ENCODE measurements at places on chromosomes 12 and 14.

GRCh38 chr12:98352835-98353234 is 162.6 kb upstream of the TMPO start:
- DNase-seq = peak; percentile 66

DNA sequence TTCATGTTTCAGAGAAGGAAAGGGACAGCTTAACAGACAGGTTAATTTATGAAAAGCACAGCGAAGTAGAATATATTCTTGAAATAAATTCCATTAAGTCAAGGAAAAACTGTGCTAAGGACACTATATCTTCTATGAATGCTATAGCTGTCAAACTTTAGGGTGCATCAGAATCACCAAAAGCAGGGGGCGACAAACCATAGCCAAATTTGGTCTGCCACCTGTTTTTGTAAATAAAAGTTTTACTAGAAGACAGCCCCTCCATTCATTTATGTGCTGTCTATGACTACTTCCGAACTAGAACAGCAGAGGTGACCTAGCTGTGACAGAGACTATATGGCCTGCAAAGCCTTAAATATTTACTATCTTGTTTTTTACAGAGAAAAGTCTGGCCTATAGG is 25.9 kb downstream of the PPP4R3A start:
- no peak for DNase-seq

GRCh38 chr12:82174383-82174782 is 183.8 kb downstream of the CCDC59 start:
- DNase-seq = no peak

- peak; percentile 82 for DNase-seq
These were observed 198.5 kb downstream of the PTPRO start for GRCh38 chr12:15520844-15521243.

DNA sequence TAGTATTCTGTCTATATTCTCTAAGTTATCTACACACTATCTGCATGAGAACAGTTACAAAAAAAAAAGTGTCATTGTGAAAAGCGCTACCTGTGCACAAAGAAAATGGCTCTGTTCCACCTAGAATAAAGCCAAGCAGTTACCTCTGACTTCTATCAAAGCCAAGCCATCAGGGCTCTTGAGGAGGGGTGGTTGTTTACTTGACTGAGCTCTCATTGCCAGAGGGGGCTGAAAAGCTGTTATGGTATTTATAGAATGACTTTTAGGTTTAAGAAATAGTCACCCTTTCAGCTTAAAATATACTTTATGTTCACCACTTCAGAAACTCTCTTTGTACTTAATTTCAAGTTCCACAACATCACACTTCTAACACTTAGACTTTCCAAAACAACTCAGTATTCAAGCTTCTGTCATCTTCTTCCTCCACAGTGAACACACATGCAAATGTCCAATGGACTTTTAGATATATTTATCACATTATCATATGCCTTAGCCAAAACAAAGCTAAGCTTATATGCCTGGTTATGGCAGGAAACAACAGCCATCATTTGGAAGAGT is 7.5 kb downstream of the ITPR2 start:
- DNase-seq = no peak

DNA sequence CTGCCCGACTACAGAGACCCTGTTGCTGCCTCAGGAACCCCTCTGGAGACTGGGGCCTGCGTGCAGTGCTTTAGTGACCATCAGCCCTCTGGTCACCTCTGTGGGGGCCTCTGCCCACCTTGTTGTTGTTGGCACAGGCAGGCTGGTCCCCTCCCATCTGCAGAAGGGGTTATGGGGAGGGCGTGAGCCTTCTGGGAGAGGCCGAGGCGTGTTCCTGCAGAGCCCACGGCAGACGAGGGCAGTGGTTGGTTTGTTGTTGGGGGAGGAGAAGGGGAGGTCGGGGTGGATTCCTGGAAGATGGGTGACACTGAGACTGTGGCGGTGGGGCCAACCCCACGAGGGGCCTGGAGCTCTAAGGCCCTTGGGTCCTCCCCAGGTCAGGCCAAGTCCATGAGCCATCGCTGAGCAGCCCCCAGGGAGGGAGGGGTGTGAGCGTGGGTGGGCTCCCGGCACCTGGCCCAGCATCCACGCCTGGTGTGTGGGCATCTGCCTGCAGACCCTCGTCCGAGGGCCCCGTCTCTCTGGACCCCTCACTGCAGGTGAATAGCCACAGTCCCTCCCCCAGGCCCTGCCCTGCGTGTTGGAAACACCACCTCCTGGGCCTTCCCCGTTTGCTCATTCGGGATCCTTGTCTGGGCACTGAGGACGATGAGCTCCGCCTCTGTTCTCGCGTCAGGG is 23.6 kb downstream of the FBRSL1 start:
- DNase-seq = no peak

GRCh38 chr12:123268850-123269249 is 2.8 kb downstream of the CDK2AP1 start:
- DNase-seq = no peak

- DNase-seq = no peak
These were observed 24.8 kb downstream of the KLC1 start for GRCh38 chr14:103653805-103654204.

DNA sequence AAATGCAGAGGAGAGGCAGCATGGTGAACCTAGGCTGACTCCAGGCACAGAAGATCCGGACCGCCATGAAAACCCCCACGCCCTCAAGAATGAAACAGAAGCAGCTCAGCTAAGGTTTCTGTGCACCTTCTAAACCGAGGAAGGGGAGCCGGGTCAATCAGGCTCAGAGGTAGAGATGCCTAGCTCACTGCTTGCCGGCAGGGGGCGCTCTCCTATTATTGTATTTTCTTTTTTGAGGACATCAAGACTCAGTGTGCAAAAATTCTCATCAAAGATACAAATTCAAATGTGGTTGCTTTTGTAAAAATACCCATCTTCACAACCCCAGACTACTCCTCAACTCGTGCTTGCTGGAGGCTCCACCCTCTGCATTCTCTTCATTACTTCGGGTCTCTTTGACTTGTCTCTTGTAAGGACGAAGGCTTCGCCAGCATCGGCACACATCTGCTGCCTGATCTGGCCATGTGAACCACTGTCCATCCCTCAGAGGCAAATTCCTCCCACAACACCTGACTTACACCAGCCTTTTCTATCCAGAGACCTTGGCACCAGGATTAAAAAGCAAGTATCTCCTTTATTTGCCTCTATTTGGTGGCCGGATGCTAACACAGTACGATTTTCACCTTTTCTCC is 33.4 kb upstream of the RNASE3 start:
- DNase-seq = peak; percentile 34

DNA sequence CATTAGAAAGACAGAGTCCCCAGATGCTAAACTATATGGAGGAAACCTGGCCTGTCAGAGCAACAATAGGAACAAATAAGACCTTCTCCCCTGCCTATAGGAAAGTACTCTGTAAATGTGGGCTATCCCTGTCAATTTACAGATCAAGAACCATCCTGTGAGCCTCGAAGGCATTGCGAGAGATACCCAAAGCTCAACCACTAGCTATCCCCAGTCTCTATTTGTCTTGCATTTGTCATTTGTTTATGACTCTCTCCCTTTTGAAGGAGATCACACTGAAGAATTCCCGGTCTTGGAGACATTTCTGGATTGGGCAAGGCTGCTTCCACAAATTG is 42.7 kb upstream of the DHRS4 start:
- DNase-seq = no peak

DNA sequence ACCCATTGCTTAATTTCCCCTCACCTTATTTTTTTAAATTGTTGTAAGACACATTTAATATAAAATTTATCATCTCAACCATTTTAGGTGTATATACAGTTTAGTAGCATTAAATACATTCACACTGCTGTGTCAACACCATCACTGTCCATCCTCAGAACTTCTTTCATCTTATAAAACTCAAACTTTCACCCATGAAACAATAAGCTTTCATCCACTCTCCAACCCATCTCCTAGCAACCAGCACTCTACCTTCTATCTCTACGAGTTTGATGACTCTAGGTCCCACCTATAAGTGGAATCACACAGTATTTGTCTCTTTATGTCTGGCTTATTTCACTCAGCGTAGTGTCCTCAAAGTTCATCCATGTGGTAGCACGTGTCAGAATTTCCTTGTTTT is 75.5 kb downstream of the TBX3 start:
- DNase-seq = no peak

GRCh38 chr12:107646436-107646835 is 39.2 kb upstream of the PWP1 start:
- no peak for DNase-seq

DNA sequence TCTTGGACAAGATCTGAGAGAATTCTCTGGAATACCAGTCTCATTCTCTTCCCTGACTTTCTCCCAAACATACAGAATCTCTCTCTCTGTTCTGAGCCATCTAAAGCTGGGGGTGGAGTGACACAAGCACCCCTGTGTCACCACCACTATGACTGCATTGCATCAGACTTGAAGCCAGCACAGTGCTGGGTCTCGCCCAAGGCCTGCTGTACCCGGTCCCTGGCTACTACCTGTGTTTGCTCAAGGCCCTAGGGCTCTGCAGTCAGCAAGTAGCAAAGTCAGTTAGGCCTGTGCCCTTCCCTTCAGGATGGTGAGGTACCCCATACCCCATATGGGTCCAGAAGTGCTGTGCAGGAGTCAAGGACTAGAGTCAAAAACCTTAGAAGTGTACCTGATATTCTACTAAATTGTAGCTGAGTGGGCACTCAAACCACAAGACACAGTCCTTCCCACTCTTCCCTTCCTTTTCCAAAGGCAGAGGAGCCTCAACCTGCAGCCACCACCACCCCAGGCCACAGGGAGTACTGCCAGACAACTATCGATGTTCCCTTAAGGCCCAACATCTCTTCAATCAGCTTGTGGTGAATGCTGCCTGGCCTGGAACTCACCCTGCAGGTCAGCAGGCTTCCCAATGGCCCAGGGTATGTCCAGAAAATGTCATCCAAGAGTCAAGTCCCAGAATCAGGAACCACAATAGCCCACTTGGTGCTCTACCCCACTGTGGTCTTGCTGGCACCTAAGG is 21.2 kb upstream of the RDH16 start:
- no peak for DNase-seq

- no peak for DNase-seq
These were observed 45.2 kb upstream of the PPP2R5C start for GRCh38 chr14:101716077-101716950.

DNA sequence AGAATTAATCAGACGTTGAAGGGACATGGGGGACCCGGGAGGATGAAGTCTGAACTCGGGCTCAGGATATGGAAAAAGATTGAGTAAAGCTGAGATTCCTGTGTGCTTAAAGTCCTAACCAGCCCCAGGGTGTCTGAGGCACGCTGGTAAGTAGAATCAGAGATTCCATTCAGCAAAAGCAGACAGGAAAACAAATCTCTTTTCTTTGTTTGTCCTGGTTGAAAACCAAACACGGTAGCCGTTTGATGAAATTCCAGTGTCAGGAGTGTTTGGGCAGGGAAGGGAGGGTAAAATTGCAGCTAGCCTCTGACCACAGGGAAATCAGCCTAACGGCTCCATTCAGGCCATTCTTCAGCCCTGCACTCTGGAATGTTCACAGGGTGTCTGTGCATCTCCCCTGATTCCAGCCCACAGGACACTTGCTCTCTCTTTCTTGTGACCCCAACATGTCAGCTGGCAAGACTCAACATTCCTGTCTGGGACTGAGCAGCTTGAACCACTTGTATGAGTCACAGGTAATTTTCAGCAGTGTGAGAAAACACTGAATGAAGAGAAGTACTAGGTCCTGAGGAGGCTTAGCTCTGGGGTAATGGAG is 31.0 kb downstream of the NINJ2 start:
- DNase-seq = peak; percentile 96

DNA sequence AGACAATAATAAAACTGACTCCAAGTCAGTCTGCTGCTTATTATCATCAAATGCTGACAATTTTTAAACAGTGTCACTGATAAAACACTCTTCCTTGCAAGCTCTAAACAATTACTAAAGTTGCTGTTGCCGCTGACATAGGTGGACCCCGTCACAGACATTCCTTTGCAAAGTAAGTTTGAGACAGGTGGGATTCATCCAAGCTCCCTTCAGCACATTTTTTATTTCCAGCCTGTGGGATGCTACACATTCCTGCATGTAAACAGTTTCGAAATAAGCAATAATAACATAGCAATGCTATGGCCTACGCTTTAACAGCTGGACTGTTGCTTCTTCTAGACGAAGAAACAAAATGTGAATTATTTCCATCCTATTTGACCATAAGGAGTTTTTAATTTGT is 85.4 kb upstream of the HIF1A start:
- peak; percentile 79 for DNase-seq

- DNase-seq = no peak
These were observed 20.0 kb upstream of the ITGA5 start for GRCh38 chr12:54439096-54439495.

GRCh38 chr14:20757965-20758364 is 10.2 kb upstream of the EDDM3B start:
- DNase-seq = no peak

- no peak for DNase-seq
These were observed 807 bp upstream of the ZCCHC8 start for GRCh38 chr12:122501489-122501989.

- no peak for DNase-seq
These were observed 44.4 kb upstream of the ALG10 start for GRCh38 chr12:33977887-33978286.

DNA sequence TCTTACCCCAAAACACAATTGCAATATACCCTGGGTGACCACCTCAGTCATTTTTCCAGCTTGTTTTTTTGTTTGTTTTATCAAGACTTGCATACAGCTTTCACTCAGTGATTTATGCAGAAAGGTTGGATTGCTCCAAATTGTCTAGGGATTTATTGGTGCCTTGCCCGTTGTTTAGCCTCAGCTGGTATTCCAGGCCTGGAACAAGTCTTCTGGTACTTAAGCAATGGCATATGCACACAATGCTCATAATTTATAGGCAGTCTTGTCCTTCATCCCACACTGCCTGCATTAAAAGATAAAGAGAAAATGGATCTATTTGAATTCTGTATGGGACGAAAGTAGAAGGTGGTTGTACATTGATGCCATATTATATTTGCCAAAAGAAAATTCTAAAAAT is 392.5 kb downstream of the ADAMTS20 start:
- no peak for DNase-seq

DNA sequence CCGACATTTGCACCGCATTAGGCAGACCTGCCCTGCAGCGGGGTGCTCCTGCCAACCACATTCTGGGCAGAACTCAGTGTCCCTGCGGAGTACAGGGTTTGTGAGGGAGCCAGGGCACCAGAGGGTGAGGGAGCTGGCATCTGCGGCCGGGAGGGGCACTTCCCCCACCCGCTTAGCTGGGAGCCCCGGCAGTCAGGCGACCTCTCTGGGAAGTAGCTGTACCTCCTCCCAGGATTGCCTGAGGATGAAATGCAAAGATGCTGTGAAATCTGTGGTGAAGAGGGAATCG is 58.6 kb downstream of the ANKRD9 start:
- DNase-seq = no peak

DNA sequence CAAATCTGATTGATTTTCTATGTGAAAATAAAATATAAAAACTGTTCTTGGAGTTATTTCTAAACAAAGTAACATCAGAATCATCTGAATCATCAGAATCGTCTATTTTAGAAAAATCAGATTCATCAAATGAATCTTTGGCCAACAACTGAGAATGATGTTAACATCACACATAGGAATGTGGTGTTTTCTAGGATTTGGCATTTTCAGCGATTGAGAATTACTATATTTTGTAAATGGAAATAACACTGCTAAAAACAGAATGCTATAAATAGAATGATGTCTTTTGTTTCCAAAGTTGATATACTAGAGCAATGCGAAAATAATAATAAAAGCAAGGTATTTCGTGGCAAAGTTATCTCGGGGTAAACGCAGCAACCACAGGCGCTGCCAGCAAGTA is 73.9 kb upstream of the EVL start:
- DNase-seq = no peak

Measured in amniotic epithelial cell (primary cell).